ENCODE measurements at places on chromosomes 6 and 20. TPM values are rescaled to one million over a fixed set of nuclear protein-coding genes. Genes with fewer than 3 reads are reported as not detected.

DNA sequence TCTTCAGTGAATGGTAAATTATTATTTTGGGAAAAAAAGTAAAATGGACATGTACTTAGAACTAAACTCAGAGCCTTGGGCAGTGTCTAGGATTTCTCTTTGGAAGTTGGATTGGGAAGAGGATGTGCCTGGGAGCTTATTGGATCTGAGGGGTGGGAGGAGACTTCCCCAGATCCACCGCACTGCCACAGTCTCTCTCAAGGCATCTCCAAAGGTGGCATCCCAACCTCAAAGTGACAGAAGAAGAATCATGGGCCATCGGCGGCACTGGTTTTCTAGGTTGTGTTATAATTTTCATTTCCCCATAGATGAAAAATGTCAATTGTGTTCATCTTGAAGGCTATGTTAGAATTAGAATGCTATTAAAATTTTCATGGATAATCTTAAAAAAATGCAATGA lies 66.8 kb upstream of the CD93 start:
- DNase-seq: no peak

- DNase-seq: no peak
These were observed 92.4 kb downstream of the COL9A1 start for GRCh38 chr6:70210462-70210861.

DNA sequence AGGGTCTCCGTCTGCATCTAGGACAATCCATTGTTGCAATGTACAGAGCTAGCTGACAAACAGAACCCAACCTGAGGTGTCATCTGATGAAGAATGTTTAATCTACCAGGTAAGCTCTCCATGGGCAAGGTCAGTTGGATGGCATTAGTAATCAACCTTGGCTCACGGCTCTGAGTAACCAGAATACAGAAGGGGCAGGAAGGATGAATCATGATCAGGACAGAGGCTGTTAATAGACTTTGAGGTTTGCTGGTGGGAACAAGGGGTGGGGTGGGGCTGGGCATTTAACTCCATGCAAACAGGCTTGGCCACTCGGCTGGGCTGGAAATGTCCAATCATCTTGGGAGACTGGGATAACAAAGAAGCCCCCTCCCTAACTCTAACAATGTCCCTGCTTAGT lies 77.1 kb upstream of the MRPS10 start:
- no peak for DNase-seq

DNA sequence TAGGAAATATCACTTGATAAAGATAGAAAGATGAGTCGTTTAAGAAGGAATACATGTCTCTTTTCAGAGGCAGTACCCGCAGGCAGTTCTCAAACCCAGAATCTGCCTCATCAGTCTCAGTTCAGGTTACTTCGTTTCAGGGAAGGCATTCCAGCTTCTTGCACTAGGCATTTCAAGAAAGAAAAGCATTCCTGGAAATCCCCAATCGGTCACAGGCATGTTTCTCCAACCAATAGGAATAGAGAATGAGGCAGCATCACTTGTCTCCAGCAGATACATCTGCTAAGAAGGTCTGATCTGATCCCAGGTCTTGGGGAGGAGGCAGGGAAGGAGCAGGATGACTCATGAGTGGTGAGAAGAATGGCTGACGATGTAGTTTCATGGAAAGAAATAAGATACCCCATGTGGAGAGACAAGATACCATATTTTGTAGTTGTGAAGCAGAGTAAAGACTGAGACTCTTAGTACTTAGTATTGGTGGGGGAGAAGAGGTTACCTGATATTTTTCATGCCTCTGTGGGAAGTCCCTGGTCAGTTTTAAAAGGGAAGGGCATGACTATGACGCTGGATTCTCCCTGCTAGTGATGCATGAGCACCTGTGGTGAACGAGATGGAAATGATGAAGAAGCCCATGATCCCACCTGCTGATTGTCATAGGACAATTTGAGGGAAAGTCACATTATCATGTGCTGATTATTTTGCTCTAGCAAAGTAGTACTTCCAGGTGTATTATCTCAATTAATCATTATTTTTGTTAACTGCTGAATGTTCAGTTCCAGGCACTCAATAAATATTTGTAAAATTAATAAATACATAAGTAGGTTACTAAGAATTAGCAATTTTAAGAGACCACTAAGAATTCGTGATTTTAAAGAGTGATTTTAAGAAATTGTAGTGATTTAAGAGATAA lies 20.3 kb upstream of the HLA-DRB1 start:
- DNase-seq: peak; percentile 75

DNA sequence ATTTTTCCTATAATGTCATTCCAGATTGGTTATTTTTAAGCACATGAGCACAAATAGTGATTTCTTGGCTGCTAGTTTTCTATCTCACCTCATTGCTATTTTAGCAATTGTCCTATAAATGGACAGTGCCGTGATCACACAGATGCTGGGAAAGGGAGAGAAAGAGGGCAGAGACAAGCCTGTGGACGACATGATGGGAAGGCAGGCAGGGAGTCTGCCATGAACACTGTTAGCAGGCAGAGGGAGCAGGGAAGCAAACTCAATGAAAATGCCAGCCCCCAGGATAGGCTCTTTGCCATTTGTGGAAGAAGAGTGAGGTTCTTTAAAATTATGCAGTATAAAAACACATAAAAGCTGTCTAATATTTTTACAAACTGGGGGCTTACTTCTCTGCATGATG lies 96.8 kb downstream of the ADTRP start:
- no peak for DNase-seq

GRCh38 chr6:102411796-102412195 lies 1018.3 kb downstream of the GRIK2 start:
- no peak for DNase-seq

GRCh38 chr20:61756966-61757677 lies 308.6 kb downstream of the TAF4 start:
- DNase-seq: no peak

DNA sequence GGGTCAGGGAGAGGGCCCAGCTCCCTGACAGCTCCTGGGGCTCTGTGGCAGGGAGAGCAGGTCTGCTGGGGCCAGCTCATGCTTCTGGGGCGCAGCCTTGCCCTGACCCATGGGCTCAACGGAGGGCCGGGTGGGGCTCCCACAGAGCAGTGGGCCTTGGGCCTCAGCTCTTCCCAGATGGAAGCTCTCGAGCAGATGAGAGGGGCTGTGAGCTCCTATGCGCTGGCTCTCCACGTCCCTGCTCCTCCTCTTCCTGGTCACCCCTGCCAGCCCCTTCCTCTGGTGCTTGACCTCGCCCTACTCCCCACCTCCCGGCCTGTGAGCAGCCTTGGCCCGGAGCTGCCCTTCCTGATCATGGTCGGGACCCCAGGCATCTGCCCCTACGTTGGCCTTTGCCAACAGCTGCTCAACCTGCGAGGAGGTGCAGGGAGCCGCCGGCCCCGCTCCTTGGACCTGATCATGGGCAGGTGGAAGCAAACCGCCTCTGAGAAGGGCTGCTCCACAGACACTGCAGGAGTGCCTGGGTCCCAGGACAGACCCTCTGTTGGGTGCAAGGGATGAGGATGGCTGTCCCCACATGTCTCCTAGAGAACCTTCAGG lies 26.8 kb upstream of the GATA5 start:
- no peak for DNase-seq

GRCh38 chr6:16004934-16005679 lies 123.8 kb upstream of the MYLIP start:
- DNase-seq: no peak

DNA sequence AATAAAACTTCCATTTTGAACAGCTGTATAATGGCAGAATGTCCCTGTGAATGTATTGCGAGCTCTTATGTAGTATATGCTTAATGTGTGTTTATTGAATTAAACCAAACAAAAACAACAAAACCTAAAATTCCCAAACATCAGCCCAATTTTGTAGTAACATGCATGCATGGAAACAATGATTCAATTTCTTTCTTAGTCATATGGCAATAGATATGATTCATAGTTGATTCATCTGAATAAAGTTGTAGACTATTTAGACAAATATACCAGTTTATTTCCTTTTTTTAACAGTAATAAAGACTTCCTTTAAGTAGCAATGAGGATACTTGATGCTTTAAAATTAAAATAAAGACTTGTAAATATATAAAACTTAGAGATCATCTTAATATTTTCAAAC lies 670.6 kb downstream of the CD109 start:
- DNase-seq: no peak

DNA sequence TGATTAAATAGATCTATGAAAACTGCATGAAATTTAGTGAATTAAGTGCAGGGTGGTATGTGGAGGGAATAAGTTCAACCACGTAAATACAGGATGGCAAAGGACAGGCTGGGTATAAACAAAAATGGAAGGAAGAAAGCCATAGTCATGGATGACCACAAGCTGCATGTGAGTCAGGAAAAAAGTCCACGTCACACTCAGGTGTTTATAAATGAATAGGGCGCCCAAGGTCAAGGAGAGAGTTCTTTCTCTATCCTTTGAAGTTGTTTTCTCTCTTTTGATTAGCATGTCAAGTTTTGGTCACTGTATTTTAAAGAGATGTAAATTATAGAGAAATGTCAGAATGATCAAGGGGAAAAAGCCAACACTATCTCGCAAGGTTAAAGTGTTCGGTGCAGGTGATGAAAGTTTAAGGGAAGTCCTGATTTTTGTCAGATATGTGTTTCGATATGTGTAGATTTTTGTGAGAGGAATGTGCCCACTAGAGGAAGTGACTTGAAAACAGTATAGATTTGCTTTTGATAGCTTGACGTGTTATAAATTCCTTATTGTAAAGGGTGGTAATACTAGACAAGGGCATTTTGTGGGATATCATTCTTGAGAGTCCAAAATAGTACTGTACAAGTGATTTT lies 58.7 kb downstream of the MAP3K4 start:
- no peak for DNase-seq

DNA sequence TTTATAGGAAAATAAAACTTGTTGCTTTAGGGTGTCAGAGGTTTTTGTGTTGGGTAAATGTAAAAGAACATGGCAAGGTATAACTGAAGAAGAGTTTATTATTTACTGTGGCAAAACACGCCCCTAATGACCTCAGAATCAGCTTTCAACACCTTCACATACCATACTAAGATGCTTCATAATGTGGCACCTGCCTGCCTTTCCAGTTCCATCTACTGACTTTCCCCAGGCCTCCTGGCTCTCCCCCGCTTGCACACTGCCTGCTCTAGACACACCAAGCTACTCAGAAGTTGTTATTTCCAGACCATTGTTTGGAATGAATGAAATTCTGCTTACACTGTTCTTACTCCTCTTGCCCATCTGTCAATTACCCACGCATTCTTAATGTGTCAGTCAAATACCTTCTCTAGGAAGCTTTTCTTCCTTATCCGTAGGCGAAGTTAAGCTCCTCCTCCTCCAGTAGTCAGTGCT lies 1.8 kb downstream of the TIAM2 start:
- DNase-seq: no peak

DNA sequence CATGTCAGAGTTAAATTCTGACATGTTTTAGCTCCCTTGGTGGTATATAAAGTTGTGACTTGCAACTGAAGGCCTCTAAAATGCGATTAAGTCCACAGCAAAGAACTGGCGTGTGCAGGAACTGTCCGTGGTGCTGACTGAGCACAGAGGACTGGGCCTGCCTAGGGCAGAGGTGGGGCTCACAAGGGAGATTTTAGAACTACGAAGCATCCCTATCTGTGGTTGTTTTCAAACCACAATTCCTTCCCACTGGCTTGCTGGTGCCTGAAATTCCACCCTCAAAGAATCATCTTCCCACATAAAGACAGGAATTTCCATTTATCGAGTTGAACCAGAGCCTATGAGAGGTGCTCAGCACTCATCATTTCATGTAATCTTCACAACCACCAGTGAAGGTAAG lies 30.1 kb downstream of the RIMS4 start:
- DNase-seq: no peak

- no peak for DNase-seq
These were observed 25.8 kb downstream of the SERPINB9 start for GRCh38 chr6:2877057-2877882.

GRCh38 chr6:143187238-143187923 lies 126.7 kb downstream of the AIG1 start:
- DNase-seq: no peak

DNA sequence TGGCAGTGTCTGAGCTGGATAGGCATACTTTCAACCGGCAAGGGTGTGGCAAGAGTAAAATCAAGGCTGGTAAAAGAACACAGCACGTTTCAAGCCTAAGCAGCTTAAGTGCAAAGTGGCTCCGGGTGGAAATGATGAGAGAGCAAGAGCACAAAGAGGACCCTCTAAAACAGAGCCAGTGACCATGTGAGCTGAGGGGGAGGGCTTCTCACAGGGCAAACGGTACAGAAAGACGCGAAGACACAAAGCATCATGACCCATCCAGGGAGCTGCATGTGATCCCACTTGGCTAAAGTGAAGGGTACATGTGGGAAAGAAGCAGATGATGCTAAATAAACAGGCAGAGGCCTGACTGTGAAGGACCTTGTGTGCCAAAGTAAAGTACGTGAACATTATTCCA lies 25.7 kb downstream of the FKBP5 start:
- no peak for DNase-seq

DNA sequence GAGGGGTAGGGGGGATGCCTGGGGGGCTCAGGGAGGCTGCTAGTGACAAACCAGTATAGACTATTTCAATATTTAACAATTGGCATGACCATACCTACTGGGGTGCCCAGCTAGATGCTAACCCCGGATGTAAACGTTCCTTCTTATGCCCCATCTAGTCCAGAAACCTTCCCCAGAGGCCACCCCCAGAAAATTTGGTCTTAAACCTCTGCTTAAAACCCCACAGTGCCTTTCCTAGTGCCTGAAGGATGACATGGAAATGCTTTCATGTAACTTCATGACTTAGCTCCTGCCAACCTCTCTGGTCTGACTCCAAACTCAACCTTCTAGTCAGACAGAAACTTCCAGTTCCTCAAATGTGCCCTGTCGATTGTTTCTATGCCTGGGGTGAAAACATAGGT lies 52.0 kb downstream of the JPH2 start:
- DNase-seq: no peak

- DNase-seq: no peak
These were observed 179.7 kb downstream of the BCAS1 start for GRCh38 chr20:53890443-53891305.

- DNase-seq: no peak
These were observed 82.2 kb upstream of the LRFN2 start for GRCh38 chr6:40669343-40669742.

- no peak for DNase-seq
These were observed 36.2 kb downstream of the BTBD9 start for GRCh38 chr6:38603496-38603895.

- no peak for DNase-seq
These were observed 155.6 kb upstream of the TBX18 start for GRCh38 chr6:84920021-84920420.

GRCh38 chr20:41268917-41269652 lies 48.4 kb downstream of the ZHX3 start:
- no peak for DNase-seq

- no peak for DNase-seq
These were observed 131.2 kb upstream of the SPACA1 start for GRCh38 chr6:87916446-87916845.

GRCh38 chr6:64984948-64985347 lies 722.1 kb downstream of the EYS start:
- no peak for DNase-seq

Gene NKAPL
- 0.22 TPM for total RNA-seq

Gene NTSR1
- total RNA-seq: not detected

Gene SLC32A1
- not detected for total RNA-seq

Gene CPXM1
- total RNA-seq: 0.71 TPM

Gene PDYN
- total RNA-seq: not detected

Gene ZC2HC1B
- not detected for total RNA-seq

Gene RNASET2
- 22.3 TPM for total RNA-seq

Gene FGD2
- 1.2 TPM for total RNA-seq

Gene KIF13A
- 0.18 TPM for total RNA-seq

All from CD8-positive, alpha-beta memory T cell (primary cell).